ENCODE measurements at places on chromosomes 4 and X.

GRCh38 chr4:156100651-156101050, 147.0 kb upstream of the CTSO start:
- no peak for DNase-seq

- no peak for DNase-seq
These were observed 32.3 kb downstream of the STPG2 start for GRCh38 chr4:98110929-98111328.

- DNase-seq: no peak
These were observed 120.0 kb upstream of the GLRA2 start for GRCh38 chrX:14409341-14409740.

GRCh38 chrX:33156152-33156726, 55.1 kb downstream of the DMD start:
- DNase-seq: no peak

DNA sequence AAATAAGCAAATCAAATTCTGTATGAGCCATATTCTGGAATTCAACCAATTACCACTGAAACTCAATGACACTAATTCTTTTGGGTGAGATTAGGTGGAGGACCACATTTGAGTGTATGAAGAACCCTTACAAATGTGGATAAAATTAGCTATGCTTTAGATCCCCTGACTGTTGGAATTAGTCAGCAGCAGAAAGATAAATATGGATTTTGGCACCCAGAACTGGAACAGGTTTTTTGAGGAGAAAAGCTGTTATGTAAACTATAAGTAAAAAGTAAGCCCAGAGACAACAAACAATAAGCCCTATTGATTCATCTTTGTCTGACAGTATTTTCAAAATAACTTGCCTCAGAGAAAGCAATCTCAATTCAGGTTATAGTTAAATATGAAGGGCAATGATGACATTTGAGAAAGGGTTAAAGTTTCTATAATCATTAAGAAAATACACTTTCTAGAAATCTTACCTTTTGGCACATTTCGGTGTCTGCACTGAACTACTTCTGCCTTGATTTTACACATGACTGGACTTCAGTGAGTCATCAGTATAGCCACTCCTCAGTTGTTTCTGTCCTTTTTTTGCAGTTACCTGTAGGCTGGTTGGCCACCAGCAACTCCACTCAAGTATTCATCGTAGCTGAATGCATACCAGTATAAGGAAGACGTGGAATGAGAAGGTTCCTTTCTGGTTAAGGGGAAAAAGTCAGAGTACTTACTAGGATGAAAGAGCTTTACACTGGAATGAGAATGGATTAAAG, 80.0 kb downstream of the KCTD8 start:
- DNase-seq: no peak

DNA sequence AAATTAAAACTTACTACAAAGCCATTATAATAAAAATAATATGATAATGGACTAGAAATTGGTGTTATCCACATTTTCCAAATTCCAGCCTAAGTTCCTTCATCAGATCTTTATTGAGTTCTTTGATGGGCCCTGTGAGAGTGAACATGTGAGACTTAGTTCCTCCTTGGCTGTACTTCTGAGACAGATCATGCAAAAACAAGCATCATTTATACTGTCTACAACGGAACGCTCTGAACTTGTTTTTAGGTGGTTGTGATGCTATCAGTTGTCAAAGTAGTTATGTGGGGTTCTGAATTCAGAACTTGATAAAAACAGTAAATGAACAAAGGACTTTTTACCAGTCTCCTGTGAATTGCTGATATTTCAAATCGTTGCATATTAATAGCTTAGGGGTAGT, 48.9 kb downstream of the JADE3 start:
- no peak for DNase-seq

DNA sequence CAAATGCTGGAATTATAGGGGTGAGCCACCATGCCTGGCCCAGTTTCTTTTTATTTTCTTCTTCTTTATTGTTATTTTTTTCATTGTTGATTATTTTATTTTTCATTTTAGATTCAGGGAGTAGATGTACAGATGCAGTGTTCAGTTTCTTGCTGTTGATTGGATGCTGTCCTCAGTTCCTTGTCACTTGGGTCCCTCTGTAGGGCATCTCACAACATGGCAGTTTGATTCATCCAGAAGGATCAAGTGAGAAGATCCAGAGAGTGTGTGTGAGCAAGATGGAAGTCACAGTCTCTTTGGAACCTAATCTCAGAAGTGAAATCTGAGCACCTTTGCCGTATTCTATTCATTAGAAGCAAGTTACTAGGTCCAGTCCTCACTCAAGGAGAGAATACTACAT, 20.9 kb downstream of the HMGB3 start:
- no peak for DNase-seq

DNA sequence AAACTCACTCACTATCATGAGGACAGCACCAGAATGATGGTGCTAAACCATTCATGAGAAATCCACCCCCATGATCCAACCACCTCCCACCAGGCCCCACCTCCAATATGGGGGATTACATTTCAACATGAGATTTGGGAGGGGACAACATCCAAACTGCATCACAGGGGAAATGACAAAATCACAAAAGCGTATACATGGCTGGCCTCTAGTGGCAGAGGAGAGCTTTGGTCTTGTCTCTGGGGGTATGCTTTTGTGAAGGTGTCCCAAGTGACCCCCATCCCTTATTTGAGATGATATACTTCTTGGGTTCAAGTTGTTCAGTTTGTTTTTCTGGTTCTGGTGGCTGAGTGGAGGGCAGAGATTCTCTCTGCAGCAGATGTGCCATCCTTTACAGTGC, 8.5 kb upstream of the SETD7 start:
- no peak for DNase-seq

- DNase-seq: no peak
These were observed 11.8 kb upstream of the CLDN24 start for GRCh38 chr4:183333983-183334382.

- DNase-seq: no peak
These were observed 175.5 kb downstream of the NLGN4X start for GRCh38 chrX:6053141-6053540.

GRCh38 chr4:169305651-169306050, 34.9 kb upstream of the SH3RF1 start:
- no peak for DNase-seq

DNA sequence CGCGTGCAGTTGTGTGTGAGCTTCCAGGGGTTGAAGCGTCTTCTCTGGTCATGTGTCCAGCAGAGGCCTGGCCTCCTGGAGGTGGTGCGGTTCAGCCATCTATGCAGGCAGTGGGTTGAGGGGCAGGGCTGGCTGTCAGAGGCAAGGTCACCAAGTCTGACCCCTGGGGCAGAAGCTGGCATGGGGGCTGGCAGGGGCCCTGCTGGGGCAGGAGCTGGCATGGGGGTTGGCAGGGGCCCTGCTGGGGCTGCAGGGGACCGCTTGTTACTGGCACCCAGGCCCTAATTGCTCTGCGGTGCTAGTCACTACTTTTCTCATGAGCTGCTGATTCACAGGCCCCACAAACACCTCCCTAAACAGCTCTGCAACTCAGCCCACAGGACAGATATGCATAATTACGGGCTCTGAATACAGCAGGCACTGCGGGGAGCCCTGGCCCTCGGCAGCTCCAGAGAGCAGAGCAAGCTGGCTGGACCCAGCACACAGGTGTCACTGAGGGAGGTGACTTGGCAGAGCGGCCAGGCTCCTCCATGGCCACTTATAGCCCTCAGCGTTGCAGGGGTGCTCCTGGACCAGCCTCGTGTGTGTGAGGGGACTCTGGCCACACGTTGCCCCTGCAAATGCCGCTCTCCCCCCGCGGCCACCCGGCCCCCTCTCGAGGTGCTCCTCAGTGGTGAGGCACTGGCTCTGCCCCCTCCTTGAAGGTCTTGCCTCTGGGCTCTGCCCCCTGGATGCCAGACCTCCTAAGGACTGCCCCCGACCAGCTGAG, 32.7 kb downstream of the CPLX1 start:
- no peak for DNase-seq

DNA sequence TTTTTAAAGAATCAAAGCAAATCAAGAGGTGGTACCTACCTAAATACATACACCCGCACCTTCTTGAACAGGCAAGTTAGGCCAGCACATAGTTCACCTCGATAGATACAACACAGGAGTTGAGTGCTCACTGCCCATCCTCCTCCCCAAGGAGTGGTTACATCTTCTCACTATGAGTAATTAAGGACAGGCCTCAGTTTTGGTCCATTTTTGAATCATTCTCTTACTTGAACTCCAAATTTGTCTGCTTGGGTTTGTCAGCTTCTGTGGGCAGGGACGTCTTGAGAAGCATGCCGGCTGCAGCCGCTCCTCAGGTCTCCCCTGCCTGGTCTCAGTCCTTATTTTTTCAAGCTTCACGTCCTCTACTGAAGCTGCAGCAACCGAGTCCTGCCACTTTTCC, 190.6 kb upstream of the RBPJ start:
- DNase-seq: no peak

DNA sequence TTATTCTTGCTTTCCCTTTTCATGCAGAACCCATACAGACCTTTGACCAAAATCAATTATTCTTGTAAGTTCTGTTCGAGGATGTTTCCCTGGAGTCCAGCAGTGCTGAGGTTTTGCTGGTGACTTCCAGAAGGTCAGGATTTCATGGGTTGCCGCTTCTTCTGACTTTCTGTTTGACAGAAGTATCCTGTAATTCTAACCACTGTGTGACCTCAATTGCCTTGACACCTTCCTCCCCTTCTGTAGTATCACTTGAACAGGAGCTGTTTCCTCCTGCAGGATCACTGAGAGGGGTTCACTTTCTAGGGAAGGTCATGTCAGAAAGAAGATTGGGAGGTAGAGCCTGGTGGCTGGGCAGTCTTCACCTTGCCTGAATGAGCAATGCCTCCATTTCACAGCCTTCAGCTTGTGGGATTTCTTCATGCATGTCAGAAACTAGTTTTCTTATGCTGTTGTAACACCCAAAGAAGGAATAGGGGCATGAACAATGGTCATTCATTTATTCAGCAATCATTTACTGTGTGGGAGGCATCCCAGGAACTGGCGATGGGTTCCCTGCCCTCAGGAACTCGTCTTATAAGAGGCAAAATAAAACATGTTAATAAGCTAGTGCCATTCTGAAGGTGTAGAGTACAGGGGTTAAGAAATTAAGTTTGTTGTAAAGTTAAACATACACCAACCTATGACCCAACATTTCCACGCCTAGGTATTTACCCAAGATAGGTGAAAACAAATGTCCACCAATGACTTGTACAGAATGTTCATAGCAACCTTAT, 205.9 kb downstream of the SOWAHB start:
- no peak for DNase-seq

- DNase-seq: no peak
These were observed 106.4 kb upstream of the GRIA3 start for GRCh38 chrX:123077631-123078030.

- DNase-seq: no peak
These were observed 141.9 kb downstream of the THOC2 start for GRCh38 chrX:123590842-123591486.

GRCh38 chr4:1495416-1496115, 89.3 kb upstream of the NKX1-1 start:
- DNase-seq: no peak

DNA sequence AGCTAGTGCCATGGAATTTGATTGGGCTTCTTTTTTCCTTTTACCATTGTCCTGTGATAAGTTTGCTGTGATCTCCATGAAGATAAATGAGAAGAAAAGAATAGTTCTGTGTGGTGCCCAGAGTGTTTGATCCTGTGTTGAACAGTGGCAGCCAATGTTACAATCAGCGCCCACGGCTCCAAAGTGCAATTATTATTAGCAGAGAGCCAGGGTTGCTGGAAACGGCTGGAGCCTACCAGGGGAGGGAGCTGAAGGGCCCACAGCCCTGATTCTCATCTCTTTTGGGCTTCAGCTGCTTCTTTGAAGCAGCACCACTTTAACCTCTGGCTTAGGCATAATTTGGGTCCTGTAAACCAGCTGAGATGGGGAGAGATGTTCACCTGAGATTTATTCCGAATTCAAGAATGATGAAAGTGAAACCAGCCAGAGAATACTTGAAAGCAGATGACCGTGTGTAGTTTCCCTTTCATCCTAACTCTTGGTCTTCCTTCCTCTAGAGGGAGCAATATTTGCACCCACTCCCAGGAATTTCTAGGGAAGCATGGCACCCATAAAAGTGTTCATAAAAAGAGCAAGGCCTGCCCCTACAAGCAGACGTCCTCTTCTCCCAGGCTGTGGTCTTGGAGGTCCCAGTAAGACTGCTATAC, 298.3 kb downstream of the EVC2 start:
- no peak for DNase-seq

DNA sequence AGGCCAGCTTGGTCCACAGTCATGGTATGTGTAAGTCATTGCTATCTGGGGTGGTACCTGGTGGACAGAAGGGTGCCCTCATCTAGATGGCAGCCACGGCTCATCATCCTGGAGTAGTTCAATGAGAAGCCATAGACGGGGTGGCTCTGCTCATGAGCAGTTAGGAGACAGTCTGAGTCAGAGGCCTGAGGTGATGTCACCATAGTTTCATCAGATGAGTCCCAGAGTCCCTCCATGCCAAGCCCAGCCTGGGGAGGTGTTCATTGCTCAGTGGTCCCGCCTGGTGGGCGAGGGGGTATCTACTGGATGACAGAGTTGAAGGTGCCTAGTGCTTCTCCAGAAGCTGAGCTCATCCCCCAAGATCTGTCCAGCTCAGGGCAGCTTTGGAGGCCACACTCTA, 49.8 kb downstream of the DLG3 start:
- no peak for DNase-seq

DNA sequence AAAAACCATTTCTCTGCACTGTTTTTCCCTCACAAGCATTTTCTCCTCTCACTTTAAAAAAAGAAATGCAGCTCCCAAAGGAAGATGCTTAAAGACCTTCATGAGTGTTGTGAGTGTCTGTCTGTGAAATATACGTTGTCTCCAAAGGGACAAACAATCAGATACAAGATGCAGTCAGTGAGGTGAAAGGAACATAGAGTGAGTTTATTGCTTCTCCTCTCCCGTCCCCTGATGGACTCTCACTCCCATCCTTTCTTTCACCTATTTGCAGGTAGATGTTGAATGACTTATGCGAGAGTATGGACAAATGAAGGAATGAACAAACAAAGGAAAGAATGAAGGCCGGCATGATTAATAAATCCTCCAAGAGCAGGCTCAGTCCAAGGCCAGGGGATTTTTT, 561.2 kb upstream of the DIPK2B start:
- DNase-seq: no peak

GRCh38 chr4:77052352-77052751, 23.4 kb downstream of the CCNI start:
- DNase-seq: no peak

DNA sequence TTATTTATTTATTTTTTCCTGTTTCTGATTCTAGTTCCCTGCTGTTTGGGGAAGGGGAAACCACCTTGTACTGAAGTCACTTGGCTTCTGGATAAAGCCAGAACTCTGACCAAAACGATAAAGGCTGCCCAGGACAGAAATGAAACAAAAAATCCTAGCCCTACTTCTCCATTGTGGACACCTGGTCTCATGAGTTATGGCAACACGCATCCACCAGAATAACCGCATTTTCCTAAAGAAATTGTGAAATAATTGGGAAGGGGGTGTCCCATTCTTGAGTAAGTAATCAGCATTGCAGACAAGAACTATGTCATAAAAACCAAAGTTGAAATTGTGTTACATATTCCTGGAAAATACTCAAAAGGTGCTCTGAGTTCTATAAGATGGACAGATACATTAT, 42.1 kb downstream of the SLC9A7 start:
- no peak for DNase-seq
